Activated CD4-positive, alpha-beta T cell treated with anti-CD3 and anti-CD28 coated beads, Interleukin-2, Interleukin-6, amounts not matched to agents 100 ng/mL and 50 ng/mL, durations not matched to agents 16 hours and 8 hours (primary cell): ENCODE measurements at places on chromosomes 7 and 10.

GRCh38 chr10:18616337-18616736 is 35.0 kb downstream of the NSUN6 start:
- DNase-seq, result no peak

GRCh38 chr10:77004917-77005564 is 632.6 kb downstream of the KCNMA1 start:
- DNase-seq, result peak; percentile 41

DNA sequence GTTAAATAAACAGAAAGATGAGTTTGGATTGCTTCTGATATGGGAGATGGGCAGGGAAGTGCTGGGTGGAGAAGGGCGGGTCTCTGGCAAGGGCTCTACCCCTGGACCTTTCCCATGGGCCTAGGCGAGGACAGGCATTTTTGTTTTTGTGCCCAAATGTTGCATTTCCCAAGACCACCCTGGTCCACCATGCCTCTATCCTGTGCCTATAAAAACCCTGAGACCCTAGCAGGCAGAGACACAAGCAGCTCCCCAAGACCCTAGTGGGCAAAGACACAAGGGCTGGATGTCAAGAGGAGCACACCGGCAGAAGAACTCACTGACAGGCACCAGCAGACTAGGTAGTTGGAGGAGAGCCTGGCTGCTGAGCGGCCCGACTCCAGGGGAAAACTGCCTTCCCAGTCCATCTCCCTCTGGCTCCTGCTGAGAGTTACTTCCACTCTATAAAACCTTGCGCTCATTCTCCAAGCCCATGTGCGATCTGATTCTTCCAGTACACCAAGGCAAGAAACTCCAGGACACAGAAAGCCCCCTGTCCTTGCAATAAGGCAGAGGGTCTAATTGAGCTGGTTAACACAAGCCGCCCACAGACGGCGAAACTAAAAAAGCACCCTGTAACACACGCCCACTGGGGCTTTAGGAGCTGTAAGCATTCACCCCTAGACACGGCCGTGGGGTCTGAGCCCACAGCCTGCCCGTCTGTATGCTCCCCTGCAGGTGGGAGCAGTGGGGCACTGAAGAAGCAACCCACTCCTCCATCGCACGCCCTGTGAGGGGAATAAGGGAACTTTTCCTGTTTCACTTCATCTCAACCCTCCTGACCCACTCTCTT is 291.4 kb downstream of the PTPRN2 start:
- no peak for DNase-seq

DNA sequence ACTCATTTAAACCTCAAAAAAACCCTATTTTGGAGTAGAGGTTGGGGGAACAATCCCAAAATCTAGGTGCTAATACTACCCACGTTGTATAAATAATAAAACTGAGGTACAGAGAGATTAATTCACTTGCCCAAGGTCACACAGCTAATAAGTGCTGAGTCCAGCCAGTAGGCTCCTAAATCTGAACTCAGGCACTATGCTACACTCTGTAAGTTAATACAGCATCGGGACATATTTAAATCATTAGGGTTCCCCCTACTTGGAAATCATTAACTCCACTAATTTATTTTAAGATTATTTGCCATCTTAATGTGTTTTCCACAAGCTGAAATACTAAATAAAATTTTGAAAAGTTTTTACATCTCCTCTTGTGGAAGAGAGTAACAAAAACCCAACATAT is 24.2 kb downstream of the PIP4K2A start:
- no peak for DNase-seq

DNA sequence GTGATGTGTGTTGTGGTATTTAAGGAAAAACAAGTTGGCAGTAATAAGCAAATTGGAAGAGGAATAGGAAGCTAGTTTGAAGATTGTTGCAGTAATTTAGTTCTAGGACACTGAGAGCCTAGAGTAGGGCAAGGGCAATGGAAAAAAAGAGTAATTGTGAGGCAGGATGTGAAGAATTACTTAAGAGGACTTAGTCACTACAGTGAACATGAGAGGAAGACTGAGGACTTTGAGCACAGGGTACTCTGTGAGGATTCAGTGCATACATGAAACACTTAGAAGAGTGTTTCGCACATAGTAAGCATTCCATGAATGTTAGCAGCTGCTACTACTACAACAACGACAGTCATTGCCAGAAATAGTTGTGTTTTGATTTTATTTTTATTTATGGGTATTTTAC is 30.9 kb upstream of the DKK1 start:
- no peak for DNase-seq

DNA sequence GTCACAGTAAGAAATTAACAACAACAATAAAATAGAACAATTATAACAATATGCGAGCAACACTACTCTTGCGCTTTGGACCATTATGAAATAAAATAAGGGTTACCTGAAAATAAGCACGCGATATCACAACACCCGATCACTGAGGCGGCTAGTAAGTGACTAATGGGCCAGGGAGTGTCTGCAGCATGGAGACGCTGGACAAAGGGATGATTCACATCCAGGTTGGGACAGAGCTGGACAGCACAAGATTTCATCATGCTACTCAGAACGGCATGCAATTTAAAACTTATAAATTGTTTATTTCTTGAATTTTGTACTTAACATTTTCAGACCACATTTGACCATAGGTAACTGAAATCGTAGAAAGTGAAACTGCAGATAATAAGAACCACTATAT is 15.6 kb downstream of the HIBADH start:
- no peak for DNase-seq

- DNase-seq, result no peak
Observed at GRCh38 chr10:130961506-130962239, 349.8 kb downstream of the TCERG1L start.

GRCh38 chr10:20274571-20274970 is 458.3 kb downstream of the PLXDC2 start:
- no peak for DNase-seq

DNA sequence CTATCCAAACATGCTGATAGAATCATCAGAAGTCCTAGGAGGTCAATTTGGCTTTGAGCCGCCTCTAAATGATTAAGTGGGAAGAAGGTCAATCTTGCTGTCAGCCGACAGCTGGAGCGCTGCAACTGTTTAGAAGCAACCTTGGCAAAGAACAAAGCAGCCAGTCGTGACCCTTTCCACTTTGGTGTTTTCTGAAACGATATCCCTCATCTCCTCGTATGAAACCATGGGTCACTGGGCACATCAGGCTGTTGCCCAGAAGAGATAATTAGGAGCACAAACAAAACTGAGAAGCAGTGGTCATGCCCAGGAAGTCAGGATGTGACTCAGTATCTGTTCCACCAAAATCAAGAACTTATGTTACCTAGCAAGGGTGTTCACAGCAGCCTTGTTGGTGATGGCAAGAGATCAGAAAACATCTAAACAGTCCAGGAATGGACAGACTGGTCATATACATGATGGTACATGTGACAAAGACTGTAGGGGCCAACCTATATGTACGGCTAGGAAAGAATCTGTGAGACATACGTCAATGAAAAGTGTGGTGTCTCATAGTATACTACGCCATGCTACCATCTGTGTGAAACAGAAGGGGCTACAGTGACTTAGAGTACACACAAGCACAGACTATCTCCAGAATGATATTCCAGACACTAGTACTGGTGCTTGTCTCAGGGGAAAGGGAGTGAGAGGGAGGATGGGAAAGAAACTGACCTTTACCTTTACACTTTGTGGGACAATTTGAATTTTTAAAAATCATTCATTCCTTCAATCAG is 22.4 kb downstream of the STN1 start:
- DNase-seq, result peak; percentile 53

DNA sequence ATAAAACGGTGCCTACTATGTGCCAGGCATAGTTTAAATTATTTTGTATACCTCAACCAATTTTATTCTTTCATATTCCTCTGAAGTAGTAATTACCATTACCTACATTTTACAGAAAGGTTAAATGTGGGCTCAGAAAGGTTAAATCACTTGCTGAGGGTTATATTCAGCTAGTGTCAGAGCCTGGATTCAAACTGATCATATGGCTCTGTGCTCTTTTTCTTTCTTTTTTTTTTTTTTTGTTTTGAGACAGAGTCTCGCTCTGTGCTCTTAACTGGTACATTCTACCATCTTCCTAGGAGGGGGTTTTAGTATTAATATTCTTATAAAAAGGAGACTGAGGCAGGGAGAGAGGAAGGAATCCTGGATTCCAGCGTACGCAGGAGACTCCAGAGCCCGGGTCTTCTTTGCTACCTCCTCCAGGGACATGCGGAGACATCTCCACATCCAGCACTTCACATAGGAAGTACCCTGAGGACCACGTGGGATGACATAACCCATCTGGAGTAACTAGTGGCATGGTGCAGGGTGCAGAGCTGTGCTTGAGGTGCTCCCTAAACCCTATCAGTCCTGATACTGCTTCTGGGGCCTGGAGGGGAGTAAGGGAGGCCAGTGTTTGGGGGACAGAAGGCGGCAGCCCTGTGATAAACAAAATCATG is 29.6 kb upstream of the ATXN7L1 start:
- no peak for DNase-seq

DNA sequence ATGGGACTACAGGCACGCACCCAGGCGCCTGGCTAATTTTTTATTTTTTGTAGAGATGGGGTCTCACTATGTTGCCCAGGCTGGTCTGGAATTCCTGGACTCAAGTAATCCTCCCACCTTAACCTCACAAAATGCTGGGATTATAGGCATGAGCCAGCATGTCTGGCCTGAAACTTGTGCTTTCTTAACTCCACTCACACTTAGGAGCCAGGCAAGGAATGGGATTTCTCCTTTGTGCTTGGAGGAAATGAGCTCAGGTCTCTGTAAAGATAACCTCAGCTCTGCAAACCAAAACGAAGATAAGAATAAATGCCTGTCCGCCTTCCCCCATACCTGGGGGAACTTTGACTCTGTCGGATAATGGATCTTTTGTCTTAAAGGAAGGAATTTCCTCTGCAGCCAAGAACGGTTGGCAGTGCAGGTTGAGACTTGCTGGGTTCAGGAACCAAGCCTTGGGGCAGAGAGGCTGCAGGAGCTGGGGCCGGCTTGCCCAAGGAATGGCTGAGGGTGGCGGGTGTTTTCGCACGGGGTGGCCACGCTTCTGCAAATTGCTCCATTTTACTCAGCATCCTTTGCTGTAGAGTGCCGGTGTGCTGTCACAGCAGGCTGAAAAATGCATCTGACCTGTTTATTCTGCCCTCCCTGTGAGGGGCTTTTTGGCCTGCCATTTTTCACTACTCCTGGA is 174.2 kb downstream of the KIAA1217 start:
- DNase-seq, result no peak
